Stimulated activated naive CD4-positive, alpha-beta T cell treated with Interleukin-2 at 50 U/mL for 16 hours (primary cell): ENCODE measurements at places on chromosomes 12 and 14.

GRCh38 chr12:31444736-31445135 is 118.8 kb upstream of the SINHCAF start:
- DNase-seq, result no peak

GRCh38 chr12:118065380-118065779 is 4.4 kb upstream of the WSB2 start:
- DNase-seq, result no peak

- DNase-seq, result no peak
Measured at GRCh38 chr12:71011261-71011660, 90.7 kb upstream of the PTPRR start.

DNA sequence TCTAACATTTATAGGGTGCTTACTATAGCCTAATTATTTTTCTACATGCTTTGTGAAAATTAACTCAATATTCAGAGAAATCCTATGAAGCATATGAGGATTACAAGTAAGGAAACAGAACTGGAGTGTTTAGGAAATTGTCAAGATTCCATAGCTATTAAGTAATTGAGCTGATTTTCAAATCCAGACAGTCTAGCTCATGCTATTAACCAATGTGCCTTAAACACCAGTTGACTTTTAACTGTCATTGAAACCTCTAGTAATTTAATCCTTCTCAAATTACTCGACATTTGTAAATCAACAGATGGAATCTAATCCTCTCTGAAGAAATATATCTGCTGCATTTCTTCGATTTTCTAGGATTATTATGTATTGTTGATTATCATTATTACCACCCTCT is 488.9 kb downstream of the MDGA2 start:
- no peak for DNase-seq

DNA sequence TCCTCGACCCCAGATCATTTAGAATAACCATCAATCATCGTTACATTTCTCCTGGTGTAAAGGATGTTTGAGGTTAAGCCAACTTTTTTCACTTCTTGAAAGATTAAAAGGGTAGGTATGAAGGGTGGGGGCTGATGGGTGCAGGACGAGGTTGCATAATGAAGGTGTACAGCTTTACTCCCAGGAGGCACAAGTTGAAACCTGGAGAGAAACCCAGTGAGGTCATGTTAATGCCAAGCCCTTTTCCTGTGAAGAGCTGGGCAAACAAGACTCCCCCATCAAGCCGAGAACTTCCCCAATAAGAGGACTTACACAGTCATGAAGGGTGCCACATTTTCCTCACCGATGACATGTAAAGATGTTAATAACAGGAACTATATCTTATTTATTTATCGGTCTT is 84.3 kb downstream of the FZD10 start:
- DNase-seq, result no peak

- no peak for DNase-seq
Measured at GRCh38 chr14:90969531-90970166, 90.8 kb downstream of the RPS6KA5 start.

- no peak for DNase-seq
Measured at GRCh38 chr12:9319044-9319841, 111.0 kb upstream of the PZP start.

DNA sequence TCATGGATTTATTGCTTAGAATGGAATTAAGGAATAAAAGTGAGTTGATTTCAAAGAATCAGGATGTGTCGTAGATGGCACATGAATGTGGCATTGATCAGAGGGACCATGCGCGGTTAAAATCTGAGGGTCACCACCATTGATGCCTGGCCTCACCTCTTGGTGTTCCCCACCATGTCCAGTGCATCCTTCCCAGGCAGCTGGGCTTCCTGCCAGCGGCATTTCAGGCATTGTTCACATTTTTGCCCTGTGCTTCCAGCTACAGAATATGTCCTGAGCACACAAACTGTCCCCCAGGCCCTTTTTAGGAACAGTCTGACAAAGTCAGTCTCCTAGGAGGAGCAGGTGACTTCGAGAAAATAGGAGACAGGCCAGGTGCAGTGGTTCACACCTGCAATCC is 42.0 kb upstream of the TSPAN9 start:
- no peak for DNase-seq

DNA sequence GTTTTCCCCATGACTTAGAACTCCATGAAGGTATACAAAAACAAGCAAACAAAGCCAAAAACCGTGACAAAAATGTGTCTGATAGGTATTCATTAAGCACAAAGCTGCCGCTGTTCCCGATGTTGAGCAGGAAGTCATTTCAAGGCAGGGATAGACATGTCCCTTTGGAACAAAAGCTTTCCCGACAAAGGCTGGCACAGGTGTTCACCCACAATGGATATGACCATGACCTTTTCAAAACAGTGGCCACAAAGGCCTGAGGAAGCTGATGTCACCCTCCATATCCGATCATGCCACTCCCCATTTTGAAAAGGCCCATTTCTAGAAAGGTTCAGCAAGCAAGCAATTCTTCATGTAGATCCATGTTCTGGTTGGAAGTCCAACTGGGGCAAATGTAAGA is 279.1 kb downstream of the BTG1 start:
- no peak for DNase-seq

- DNase-seq, result no peak
Measured at GRCh38 chr14:68727315-68728047, 65.4 kb downstream of the ZFP36L1 start.

- DNase-seq, result no peak
Measured at GRCh38 chr12:4156317-4156716, 117.2 kb upstream of the CCND2 start.

- no peak for DNase-seq
Measured at GRCh38 chr14:44736326-44736725, 225.4 kb downstream of the KLHL28 start.

GRCh38 chr14:65834812-65835211 is 422.3 kb downstream of the FUT8 start:
- DNase-seq, result no peak

DNA sequence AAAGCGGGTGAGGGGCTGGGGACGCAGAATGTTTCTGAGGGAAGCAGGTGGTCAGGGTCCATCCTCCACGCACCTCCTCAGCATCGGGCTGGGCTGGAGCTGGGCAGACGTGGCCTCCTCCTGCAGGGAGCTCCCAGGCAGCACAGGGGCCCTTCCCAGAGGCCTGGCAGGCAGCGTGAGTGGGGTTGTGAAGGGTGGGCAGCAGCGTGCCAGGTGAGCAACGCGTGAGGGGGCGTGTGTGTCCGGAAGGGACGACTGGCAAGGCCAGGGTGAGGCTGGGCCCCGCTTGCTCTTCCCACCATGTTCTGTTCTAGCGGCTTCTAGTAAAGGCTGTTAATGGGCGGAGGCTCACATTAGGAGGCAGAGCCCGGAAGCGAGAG is 17.1 kb downstream of the ANKRD9 start:
- DNase-seq, result no peak

GRCh38 chr12:50104417-50105366 is 884 bp downstream of the GPD1 start:
- no peak for DNase-seq

DNA sequence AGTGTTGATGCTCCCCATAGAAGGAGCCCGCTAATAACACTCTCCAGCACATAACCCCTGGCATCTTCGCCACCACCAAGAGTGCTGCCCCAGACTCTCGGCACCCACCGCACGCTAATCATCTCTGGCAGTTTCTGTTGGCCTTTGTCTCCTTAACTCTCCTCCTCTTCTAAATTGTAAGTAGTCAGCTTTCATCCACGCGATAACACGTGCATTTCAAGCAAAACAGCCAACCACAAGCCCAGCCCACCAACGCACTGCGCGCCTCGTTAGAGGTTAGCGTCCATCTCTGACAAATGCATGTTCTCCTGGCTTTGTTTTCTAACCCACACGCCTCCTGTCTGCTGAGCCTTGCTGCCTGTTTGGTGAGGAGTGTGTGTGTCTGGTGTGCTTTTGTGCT is 61.1 kb upstream of the RIN3 start:
- no peak for DNase-seq

GRCh38 chr12:116650585-116651087 is 87.2 kb downstream of the SPRING1 start:
- DNase-seq, result no peak

DNA sequence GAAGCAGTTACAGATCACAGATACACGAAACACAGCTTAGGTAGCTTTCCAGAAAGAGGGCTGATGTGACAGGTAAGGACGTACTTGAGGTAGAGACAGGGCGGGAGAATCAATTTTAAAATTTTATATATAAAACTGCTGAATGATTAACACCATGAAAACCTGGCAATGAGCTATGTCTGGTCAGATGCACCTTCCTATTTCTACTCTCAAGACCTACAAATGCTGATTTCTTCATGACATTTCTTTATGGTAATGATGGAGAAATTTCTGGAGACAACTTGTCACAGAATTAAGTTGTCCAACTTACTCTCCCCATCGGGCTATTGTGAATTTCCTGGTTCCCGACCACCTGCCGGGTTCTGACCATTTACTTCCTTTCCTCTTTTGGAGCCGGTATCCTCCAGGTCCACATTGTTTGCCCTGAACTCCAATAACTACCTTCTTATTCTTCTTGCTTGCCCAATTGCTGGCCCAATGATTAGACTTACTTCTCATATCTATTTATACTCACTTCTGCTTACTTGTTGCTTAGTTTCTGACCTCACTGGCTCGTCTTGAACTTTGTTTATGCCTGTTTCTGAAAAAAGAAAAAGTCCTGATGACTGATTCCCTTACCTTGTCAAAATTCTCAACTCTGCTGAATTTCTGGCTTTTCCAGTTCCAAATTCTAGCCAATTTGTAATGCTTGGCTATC is 12.8 kb upstream of the ATP2B1 start:
- DNase-seq, result no peak
